ENCODE measurements at places on chromosomes 11 and 22.

DNA sequence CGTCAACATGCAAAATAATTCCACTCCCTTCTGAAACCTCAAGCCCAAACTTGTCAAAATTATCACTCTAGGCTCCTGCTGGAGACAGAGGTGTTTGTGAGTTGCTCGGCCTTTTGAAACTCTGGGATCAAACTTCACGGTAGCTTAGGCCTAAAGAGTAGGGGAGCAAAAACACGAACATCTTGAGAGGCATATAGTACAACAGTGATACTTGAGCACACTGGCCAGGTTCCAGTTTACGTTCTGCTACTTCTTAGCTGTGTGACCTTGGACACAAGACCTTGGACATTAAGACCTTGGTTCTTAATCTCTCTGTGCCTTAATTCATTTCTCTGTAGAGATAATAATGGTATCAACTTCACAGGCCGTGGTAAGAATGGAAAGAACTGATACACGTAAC is 123.5 kb upstream of the LMO1 start:
- DNase-seq, result no peak

DNA sequence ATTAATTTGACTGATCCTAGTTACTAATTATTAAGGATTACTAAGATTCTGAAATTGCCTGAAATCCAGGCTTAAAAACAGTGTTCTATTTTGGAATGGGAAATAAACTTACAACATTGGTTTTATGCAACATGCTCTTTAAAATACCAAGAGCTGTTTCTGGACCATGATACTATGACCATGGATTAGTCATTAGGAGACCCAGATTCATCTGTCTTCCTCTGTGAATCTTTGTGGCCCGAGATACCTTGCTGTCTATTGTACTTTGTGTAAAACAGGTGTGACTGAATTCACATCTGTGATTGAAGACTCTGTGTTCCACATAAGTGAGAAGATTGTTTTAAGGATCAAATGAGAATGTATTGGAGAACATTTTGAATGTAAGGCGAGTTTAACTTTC is 98.8 kb downstream of the HSD17B12 start:
- DNase-seq, result no peak

GRCh38 chr11:45897556-45897955 is 9.5 kb downstream of the FREY1 start:
- DNase-seq, result no peak

DNA sequence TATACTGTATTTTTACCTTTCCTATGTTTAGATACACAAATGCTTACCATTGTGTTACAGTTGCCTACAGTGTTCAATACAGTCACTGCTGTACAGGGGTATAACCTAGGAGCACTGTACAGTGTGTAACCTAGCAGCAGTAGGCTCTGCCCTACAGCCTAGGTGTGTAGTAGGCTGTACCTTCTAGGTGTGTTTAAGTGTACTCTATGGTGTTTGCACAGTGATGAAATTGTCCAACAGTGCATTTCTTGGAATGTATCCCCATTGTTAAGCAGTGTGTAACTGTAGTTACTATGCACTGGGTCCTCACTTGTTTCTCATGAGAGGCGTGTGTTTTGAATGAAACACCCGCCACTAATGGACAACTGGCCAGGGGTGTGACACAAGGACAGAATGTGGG is 269.0 kb downstream of the OPCML start:
- no peak for DNase-seq

- DNase-seq, result no peak
These were observed 25.2 kb downstream of the SGSM3 start for GRCh38 chr22:40395607-40396006.
